ENCODE measurements at places on chromosomes 5 and 9.

DNA sequence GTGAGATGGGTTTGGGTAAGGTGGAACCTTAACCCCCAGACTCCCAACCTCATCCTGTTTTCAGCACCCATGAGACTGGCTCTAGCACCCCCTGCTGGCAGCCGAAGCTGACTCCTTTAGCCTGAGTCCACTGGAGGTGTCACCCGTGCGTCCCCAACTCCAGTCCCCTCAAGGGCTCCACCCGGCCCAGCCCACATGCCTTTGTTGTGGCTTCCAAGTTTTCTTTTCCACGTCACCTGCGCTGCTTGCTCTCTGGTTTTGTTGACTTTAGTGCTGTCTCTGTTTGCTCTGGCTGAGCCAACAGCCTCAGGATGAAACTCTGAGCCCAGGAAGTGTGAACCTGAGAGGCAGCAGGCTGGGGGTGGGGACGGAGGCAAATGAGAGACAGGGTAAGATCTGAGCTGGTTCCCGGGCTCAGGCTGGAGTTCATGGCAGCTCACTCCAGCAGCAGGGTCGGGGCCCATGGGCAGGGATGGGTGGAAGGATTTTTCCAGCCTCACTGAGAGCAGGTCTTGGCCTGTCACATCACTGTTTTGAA, 13.2 kb upstream of the AQP7 start:
- peak; percentile 86 for DNase-seq

GRCh38 chr9:20209391-20210340, 412.6 kb downstream of the MLLT3 start:
- peak; percentile 21 for DNase-seq

- DNase-seq, result peak; percentile 38
Observed at GRCh38 chr9:129068990-129069861, 11.7 kb upstream of the DOLPP1 start.

- DNase-seq, result no peak
Observed at GRCh38 chr5:110751902-110752762, 13.3 kb downstream of the SLC25A46 start.

All from activated CD8-positive, alpha-beta memory T cell treated with anti-CD3 and anti-CD28 coated beads for 1 hour (primary cell).